ENCODE measurements at places on chromosomes 13 and 19.

DNA sequence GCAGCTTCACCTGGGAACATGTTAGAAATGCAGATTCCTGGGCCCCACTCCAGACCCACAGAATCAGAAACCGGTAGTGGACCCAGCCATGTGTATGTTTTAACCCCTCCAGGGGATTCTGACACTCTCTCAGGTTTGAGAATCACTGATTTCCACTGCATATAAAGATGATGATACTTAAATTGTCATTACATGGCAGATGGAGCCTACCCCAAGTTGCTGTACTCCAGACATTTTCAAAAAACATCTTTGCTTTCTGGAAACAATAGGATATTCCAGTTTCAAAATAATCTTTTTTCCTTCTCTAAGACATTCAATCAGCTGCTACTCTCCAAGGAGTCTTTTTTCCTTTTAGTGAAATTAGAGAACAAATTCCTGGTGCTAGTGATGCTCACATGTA, 48.6 kb upstream of the RGCC start:
- DNase-seq, result no peak

- no peak for DNase-seq
These were observed 14.7 kb upstream of the HMGB1 start for GRCh38 chr13:30480292-30480950.

DNA sequence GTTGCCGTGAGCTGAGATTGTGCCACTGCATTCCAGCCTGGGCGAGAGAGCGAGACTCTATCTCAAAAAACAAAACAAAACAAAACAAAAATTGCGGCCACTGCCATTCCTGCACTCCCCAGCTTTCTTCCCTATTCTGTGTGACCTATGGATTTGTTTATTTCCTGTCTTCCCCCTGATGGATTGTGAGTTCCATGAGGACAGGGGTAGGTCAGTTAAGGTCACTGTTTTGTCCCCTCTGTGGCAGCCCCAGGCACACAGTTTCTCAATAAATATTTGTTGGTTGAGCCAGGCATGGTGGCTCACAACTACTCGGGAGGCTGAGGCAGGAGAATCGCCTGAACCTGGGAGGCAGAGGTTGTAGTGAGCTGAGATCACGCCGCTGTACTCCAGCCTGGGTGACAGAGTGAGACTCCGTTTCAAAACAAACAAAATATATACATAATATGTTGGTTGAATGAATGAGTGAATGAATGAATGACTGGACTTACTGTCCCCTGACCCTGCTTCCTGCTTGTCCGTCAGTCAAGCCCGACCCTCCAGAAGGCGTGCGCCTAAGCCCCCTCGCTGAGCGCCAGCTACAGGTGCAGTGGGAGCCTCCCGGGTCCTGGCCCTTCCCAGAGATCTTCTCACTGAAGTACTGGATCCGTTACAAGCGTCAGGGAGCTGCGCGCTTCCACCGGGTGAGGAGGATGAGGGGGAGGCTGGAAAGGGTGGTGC, 5.0 kb downstream of the EBI3 start:
- DNase-seq, result no peak

DNA sequence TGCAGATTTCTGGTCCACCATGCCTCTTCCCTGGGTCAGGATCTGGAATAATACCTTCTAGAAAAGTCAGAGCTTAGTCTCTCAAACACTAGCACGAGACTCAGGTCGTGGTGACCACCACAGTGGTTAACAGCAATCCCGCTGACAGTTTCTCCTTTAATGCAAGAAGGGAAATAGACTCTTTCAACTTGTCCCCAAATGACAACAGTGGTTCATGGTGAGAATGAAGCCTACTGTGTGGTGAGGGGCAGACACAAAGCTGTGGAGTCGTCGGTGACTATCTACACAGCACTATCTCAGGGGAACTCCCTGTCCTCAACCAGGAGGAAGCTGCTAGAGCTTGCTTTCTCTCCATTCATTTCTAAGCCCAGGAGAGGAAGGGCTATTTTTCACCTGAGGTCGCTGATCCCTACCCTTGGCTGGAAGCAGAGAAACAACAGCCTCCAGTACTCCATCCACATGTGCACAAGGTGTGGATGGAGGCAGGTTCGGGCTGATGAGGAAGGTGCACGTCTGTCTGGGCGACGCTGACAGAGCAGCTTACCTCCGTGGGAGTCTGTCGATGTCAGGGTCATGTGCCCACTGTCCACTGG, 72.4 kb downstream of the STK24 start:
- no peak for DNase-seq

DNA sequence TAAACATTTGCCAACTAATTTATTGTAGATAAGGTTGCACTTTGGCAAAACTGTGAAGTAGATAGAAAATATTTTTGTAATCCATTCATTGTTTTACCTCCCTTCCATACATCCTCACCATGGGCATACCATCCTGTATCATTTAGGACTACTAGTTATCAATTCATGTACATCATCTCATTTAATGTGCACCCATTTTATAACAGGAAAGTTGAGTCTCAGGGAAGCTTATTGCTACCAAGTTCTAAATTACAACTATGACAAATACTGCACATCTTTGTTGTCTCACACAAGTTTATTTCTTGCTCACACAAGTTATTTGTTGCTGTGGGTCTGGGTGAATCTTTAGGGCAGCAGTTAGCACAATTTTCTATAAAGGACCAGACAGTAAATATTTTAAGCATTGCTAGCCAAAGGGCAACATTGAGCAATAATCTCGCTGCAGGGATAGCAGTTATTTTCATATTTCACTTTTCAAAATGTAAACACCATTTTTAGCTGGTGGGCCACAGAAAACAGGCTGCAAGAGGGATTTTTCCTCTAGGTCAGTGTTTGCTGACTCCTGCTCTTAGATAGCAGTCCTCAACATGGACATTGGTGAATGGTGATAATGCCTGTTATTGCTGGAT, 276.5 kb downstream of the GPC6 start:
- no peak for DNase-seq

DNA sequence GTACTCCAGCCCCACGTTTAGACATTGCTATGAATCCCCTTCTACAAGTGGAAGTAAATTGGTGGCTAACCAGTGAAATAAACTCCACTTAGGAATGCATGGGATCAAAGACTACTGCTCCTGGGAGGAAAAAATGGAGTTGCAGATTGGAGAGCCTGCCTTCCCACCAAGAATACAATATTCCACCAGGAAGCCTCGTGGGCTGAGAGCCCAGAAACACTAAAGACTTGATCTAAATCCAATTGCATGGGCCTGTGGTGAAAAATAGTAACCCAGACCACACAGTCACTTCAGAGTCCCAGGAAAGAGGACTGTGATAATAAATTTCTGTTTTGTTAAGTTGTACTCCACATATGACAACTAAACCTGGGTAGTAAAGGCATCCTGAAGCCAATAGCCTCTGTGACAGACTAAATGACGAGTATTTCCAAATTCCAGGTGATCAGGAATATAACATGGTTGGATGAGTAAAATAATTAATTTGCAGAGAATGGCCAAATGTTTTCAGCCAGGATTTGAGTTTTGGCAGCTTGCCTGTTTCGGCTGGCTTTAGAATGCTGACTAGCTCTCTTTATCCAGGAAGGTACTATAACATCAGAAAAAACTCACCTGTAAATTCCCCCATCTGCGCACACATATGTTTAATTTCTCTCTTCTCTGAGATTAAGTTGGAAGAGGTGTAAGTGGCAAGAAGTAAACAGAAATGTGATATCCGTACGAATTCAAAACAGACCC, 480.3 kb downstream of the LIG4 start:
- no peak for DNase-seq

DNA sequence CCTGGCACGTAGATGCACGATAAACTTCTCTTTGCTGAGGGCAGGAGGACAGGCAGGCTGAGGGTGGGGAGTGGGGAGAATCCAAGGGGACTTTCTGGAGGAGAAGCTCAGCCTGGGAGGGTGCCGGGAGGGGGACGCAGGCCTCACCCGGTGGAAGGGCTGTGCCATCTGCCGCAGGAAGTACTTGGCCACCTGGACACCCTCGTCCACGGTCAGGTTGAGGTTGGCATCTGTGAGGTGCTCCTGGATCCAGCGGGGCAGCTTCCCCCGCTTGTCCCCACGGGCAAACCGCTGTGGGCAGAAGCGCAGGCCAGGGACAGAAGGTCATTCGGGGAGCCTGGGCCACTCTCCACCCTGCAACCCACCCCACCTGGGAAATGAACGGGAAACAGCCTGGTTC, 11.5 kb downstream of the KLC3 start:
- no peak for DNase-seq

GRCh38 chr19:17104679-17105078, 29.1 kb downstream of the MYO9B start:
- no peak for DNase-seq

DNA sequence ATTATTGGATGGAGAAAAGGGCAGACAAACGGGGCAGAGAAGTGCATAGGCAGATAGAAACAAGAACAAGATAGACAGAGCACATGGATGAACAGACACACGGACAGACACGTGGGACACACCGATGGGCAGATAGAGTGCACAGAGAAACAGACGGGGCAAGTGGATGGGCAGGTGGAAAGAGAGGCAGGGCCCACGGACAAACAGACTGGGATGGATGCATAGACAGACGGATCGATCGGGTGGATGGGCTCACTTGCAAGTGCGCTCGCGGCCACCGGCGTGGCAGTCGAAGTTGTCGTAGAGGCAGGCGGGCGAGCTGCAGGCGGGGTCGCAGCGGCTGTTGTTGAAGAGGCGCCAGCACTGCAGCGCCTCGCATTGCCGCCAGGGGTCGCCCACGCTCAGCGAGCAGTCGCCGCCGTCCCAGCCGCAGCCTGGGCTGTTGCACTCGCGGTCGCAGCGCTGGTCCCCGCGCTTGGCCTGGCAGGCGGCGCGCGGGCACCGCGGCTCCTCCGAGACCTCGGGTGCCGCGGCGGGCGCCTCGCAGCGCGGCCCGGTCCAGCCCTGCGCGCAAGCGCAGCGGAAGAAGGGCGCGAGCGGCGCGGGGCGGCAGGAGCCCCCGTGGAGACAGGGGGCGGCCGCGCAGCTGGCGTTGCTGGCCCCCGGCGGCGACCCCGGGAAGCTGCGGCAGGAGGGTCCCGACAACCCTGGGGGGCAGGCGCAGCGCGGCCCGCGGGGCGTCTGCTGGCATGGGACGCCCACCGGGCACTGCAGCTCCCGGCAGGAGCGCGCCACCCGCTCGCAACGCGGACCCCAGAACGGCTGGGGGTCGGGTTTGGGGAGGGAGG, 23.3 kb downstream of the NOTCH3 start:
- DNase-seq, result peak; percentile 88

DNA sequence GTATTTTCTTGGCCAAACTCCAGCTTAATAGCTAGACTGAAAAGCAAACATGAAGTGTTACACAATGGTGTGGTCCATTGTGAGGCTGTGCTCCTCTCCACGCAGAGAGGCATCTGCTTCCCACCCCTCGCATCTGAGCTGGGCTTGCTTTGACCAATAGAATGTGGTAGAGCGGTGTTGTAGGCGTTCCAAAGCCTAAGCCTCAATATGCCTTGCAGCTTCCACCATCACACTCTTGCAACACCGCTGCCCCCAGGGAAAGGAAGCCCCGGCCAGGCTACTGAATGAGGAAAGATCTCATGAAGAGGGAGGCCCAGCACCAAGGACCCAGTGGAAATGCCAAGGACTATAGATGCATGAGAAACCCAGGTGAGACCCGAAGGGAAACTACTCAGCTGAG, 9.4 kb downstream of the FLT1 start:
- no peak for DNase-seq

GRCh38 chr13:73757481-73758233, 376.5 kb downstream of the KLF12 start:
- DNase-seq, result no peak

GRCh38 chr19:17881701-17882100, 10.0 kb downstream of the SLC5A5 start:
- no peak for DNase-seq

DNA sequence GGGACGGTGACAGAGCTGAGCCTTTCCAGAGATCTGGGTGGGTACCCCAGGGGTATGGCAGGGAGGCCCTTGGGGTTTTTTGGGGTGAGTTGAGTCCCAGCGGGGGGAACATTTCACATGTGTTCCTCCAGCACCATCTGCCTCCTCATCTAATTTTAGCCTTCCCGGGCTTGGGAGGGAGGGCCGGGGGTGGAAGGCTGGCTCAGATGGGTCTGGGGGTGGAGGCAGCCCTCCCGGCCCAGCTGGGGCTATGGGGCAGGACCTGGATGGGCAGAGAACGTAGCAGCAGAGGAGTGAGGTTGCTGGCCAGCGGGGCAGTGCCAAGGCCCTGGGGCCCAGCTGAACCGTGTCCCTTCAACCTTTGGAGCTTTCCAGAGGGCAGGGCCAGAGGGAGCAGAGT, 23.5 kb downstream of the ADGRL1 start:
- no peak for DNase-seq

- DNase-seq, result no peak
These were observed 110.4 kb upstream of the MBNL2 start for GRCh38 chr13:97111756-97112155.

DNA sequence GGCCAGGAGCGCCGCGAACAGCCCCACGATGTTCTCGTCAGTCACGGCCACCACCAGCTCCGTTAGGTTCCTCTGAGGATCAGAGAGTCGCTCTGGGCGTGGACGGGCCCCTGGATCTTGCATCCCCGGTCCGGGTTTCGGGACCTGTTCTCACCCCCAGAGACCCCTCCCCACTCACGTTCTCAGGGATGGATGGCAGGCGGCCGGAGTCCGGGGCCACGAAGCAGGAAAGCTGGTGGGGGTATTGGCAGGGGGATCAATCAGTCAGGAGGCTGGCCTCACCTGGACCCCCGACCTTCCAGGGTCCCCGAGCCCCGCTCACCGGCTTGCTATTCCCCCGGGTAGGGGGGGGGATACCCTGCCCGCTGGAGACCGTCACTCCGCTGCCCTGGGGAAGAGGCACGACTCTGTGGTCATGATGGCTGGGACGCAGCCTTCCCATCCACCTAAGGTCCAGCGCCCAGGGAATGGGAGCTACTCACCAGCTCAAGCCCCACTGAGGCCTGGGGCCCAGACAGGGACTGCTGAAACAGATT, 4.6 kb downstream of the DENND1C start:
- no peak for DNase-seq

GRCh38 chr13:109751477-109751876, 34.9 kb downstream of the IRS2 start:
- no peak for DNase-seq

DNA sequence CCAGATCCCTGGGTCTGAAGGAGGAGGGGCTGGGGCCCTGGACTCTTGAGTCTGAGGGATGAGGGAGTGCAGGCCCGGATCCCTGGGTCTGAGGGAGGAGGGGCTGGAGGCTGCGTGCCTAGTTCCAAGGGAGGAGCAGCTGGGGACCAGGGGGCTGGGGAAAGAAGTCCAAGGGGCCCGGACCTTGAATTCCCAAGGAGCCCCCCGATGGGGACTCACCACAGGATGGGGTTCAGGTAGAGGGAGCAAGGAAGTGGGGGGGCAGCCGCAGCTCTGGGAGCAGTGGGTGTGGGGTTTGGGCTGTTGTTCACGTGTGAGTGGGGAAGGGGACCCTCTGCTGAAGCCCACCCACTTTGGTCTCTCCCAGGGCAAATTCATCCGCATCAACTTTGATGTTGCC, 23.1 kb downstream of the MYH14 start:
- DNase-seq, result no peak

DNA sequence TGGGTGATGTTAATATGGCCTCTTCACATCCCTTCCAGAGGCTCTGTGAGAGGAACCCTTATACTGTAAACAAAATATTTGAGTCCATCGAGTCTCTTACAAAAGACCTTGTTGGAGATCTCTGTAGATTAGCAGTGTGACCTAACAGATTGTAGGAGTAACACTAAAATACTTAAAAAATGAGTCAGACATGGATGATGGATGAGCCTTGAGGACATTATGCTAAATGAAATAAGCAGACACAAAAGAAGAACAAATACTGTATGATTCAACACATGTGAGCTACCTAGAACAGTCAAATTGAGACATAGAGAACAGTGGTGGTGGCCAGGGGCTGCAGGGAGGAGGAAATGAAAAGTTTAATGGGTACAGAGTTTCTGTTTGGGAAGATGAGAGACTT, 152.2 kb upstream of the UBL3 start:
- DNase-seq, result no peak
